ENCODE measurements at places on chromosomes 11 and 22. TPM values are rescaled to one million over a fixed set of nuclear protein-coding genes. Genes with fewer than 3 reads are reported as not detected.

DNA sequence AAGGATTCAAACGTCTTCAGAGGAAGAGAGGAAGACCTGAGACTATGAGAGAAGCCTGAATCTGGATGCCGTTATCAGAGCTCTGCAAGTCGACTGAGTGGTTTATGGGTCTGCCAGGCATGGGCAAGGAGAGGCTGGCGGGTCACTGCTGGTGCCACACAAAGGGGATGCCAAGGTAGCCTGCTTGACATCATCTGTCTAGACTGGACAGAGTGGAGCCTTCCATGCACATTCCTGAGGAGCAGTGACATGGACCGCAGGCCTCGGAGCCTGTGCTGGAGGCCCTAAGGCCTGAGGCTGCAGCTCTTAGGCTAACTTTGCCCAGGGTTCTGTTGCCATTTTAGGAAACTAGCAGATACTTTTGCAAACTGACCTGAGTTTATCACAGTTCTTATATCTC, 127.4 kb downstream of the WT1 start:
- DNase-seq: no peak
- no peak overlapping the region for H3K27ac ChIP-seq
- H3K27me3 ChIP-seq: peaks cover 47% of the 10 kb centered on the region
- no peak overlapping the region for H3K4me3 ChIP-seq

LRP5 gene
- total RNA-seq: 54.7 TPM

DNA sequence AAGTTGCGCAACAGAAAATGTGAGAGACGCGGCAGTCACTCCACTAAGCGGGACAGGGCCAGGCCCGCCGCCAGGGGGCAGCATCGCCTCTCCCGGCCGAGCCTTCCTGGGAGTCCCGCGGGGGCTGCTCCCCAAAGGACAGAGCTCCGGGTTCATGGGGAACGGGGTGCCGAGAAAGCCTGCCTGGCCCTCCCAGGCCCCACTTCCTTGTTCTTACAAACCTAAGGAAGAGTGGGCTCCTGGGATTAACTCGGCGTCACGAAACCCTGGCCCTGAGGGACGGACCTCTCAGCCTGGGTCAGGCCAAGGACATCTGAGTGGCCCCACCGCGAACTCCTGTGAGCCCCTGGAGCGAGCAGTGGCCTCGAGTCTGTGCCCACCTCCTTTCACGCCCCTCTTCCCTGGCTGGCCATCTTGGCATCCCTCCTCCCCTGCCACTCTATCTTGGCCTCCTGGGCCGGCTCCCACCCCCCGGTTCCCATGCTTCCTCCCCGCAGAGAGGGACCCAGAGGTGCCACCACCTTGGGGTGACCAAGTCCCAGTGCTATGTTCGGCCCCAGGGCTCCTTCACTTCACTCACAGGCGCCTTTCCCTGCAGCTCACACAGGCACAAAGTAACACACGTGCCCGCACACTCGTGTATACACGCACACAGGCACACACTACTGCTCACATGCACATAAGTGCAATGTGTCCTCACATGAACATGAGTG, 99.9 kb upstream of the FGF3 start:
- peak overlapping the region; percentile 36 for H3K4me3 ChIP-seq
- H3K36me3 ChIP-seq: no peaks in the 10 kb centered on the region
- H3K27ac ChIP-seq: peak overlapping the region; percentile 75
- H3K27me3 ChIP-seq: peaks cover 46% of the 10 kb centered on the region
- peak; percentile 78 for DNase-seq

GRCh38 chr11:70575396-70576060, 177.2 kb downstream of the CTTN start:
- no peak for DNase-seq
- H3K27ac ChIP-seq: no peak overlapping the region
- H3K27me3 ChIP-seq: peaks cover 14% of the 10 kb centered on the region
- no peaks in the 10 kb centered on the region for H3K36me3 ChIP-seq
- H3K4me1 ChIP-seq: no peaks in the 10 kb centered on the region

GRCh38 chr11:63765688-63766241, 2.8 kb downstream of the ZFTA start:
- peaks cover 78% of the 10 kb centered on the region for H3K4me1 ChIP-seq
- H3K36me3 ChIP-seq: no peaks in the 10 kb centered on the region
- H3K27me3 ChIP-seq: no peaks in the 10 kb centered on the region
- no peak overlapping the region for H3K4me3 ChIP-seq
- H3K27ac ChIP-seq: peak overlapping the region; percentile 3

GRCh38 chr11:28529540-28530410, 421.6 kb downstream of the METTL15 start:
- H3K4me1 ChIP-seq: no peaks in the 10 kb centered on the region
- H3K36me3 ChIP-seq: no peaks in the 10 kb centered on the region
- H3K27me3 ChIP-seq: no peaks in the 10 kb centered on the region
- DNase-seq: no peak
- no peak overlapping the region for H3K4me3 ChIP-seq
- no peak overlapping the region for H3K27ac ChIP-seq

GRCh38 chr11:47538741-47539565, 14.0 kb downstream of the CELF1 start:
- peak overlapping the region; percentile 28 for H3K27ac ChIP-seq
- peaks cover 87% of the 10 kb centered on the region for H3K4me1 ChIP-seq
- H3K36me3 ChIP-seq: peaks cover 5% of the 10 kb centered on the region
- DNase-seq: no peak

- H3K4me1 ChIP-seq: no peaks in the 10 kb centered on the region
- no peaks in the 10 kb centered on the region for H3K36me3 ChIP-seq
- peak overlapping the region; percentile 38 for H3K4me3 ChIP-seq
Observed at GRCh38 chr11:89293965-89294679, 116.4 kb downstream of the TYR start.

GRCh38 chr11:70519117-70519516, 120.8 kb downstream of the CTTN start:
- no peak overlapping the region for H3K27ac ChIP-seq
- H3K36me3 ChIP-seq: no peaks in the 10 kb centered on the region
- DNase-seq: no peak

LRRC75B gene
- total RNA-seq: 5.6 TPM

Data from left ventricle myocardium inferior (tissue), 1 donor.